Stimulated activated CD4-positive, alpha-beta T cell treated with anti-CD3 and anti-CD28 coated beads, Interleukin-2, amount 100 ng/mL, for 48 hours (primary cell): ENCODE measurements at places on chromosomes 1 and 21.

GRCh38 chr1:239337799-239338430, 48.5 kb upstream of the CHRM3 start:
- DNase-seq: no peak

GRCh38 chr1:41681331-41682098, 197.0 kb upstream of the EDN2 start:
- DNase-seq: no peak

GRCh38 chr1:53160924-53161378, 18.5 kb upstream of the SLC1A7 start:
- no peak for DNase-seq

DNA sequence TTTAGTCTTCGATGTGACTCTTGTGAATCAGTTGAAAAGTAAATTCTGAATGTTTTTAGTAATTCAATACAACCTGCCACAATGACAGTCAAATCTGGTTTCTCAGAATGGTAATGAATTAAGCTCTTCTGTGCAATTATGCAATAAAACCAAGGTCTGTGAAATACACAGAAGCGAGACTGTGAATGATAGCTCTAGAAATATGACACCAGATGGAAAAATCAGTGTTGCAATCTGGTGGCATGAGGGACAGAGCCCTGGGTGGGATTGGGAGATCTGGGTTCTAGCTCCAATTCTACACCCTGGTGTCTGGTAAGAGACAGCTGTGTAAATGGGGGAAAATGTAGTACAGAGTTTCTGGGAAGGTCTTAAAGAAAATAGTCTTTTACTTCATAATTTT, 586.4 kb upstream of the ZRANB2 start:
- DNase-seq: no peak

DNA sequence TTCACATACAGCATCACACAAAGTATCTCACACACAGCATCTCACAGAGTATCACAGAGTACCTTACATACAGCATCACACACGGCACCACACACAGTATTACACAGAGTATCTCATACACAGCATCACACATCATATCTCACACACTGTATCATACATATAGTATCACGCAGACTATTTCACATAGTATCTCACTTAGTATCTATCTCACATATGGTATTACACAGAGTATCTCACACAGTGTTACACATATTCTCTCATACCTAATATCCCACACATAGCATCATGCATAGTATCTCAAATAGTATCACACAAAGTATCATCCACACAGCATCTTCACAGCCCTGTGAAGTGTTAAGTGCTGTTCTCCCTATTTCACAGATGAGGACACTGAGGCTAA, 121.5 kb upstream of the RAB4A start:
- DNase-seq: no peak

- DNase-seq: no peak
Observed at GRCh38 chr1:54010415-54011117, 7.4 kb downstream of the LDLRAD1 start.

DNA sequence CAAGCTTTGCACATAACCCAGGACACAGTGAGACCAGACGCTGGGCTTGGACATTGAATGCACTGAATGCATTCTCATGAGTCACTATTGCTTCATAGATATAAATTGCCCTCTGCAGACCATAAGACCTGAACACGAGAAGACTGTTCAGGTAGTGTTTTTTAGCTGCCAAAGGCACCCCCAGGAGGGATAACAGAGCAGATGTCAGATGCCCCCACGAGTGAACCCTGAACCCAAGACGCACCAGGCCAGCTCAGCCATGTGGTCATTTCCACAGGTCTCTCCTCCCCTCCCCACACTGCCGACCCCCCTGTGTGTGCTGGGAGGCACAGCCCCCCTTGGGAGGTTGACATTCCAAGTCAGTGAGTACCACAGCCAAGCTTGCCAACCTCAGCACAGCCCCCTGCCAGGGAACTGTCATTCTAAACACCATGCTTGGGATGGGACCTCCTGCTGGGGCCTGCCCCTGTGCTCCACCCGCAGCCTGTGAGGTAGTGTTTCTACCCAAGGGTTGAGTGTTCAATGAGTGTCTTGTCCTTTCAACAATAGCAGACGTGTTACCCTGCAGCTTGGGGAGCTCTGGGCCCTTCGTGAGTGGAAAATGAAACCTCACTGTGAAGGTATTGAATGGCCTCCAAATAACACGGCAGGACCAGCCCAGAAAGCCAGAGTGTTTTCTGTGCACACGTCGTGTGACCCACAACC, 68.2 kb downstream of the PSMG1 start:
- no peak for DNase-seq

DNA sequence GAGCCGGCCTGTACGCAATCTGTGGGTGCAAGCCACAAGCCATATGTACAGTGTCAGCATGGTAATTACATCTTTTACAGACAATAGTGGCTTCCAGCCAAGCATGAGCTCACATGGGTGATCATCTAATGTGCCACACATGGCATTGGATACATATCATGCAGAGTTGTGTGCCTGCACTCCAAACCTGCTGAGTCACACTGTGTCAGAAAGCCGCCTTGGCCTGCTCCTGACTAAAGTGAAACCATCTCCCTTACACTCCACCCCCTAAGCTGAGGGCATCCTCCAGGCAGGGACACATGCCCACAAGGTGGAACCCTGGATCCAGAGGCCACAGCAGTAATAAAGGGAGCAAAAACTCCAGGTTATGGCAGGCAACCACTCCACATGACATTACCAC, 72.5 kb downstream of the KCNT2 start:
- no peak for DNase-seq

GRCh38 chr1:62045574-62045973, 149.1 kb upstream of the L1TD1 start:
- DNase-seq: no peak

- DNase-seq: no peak
Observed at GRCh38 chr1:203675596-203676347, 49.1 kb downstream of the ATP2B4 start.

DNA sequence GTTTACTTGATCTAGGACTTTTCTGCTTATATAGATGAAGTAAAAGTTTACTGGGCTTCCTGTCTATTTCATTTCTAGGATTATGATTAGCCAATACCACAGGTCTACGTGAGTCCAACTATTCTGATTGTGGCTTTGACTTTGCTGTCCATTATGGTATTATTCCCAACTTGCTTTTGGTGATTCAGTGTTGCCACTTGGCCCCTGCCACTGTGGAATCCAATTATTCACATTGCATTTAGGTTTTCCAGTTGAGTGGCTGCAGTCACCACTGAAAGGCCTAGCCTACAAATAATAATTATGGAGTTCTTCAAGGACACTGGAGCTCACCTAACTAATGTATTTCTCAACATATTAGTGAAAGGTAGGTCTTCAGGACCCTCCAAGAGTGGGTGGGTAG, 574.3 kb upstream of the USP24 start:
- no peak for DNase-seq

DNA sequence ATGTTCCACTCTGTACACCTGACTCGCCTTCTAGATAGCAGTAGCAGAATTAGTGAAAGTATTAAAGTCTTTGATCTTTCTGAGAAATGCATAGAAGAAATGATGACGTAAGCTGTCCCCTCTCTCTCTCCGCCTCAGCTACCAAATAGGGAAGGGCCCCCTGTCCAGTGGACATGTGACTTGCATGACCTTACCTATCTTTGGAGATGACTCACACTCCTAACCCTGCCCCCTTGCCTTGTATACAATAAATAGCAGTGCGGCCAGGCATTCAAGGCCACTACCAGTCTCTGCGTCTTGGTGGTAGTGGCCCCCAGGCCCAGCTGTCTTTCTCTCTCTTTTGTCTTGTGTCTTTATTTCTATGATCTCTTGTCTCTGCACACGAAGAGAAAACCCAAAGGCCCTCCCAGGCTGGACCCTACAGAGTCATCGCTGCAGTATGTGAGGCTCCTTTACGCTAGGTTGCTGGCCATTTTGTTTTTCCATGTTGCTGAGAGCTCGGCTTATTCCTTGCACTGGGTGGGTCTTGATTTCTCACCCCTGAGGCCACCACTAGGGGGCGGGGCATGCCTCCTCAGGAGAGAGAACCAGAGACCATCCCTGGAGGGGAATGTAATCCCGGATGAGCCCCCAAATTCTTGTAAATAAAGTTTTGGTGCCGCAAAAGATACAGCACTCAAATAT, 16.0 kb upstream of the ZBTB8B start:
- DNase-seq: no peak

GRCh38 chr1:231093156-231093922, 53.3 kb upstream of the FAM89A start:
- DNase-seq: no peak

DNA sequence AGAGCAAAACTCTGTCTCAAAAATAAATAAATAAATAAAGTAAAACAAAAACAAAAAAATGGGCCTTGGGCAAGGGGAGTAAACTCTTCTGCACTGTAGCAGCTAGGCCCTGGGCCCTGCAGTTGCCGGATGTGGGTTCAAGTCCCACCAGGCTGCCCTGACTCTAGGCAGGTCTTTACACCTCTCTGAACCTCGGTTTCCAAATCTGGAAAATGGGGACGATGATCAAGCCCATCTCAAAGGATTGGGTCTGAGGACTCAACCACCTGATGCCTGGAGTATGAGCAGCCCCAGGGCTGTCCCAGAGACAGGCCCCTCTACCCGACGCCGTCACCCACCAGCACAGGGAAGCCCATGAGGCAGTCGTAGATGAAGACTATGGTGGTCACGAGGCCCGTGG, 7.5 kb downstream of the GPR153 start:
- DNase-seq: no peak

GRCh38 chr1:240385985-240386978, 225.7 kb downstream of the GREM2 start:
- no peak for DNase-seq

DNA sequence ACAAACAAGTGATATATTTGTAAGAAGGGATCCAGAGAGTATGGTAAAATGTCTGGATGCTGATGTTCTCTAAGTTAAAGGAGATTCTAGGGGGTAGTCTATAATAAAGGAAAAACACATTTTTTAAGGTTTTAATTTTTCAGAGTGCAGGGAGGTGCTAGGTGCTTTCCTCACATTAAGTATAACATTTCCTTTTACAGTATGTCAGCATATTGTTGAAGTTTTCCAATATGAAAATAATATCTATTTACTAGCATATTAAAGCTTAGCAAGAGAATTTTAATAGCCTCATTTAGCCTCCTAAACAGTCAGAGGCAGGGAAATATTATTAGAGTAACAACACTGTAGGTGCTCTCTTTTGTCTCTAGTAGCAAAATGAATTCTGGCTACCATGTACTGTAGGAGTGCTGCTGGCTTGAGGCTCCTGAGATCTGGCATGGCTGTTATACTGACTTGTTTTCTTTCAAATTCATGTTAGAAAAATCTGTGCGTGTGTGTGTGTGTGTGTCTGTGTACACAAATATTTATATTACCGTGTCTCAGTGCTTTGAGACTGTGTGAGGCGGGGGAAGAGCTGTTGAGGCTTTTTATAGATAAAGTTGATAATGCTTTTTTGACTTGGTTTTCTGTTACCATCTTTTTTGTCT, 71.0 kb downstream of the POU2F1 start:
- DNase-seq: no peak

DNA sequence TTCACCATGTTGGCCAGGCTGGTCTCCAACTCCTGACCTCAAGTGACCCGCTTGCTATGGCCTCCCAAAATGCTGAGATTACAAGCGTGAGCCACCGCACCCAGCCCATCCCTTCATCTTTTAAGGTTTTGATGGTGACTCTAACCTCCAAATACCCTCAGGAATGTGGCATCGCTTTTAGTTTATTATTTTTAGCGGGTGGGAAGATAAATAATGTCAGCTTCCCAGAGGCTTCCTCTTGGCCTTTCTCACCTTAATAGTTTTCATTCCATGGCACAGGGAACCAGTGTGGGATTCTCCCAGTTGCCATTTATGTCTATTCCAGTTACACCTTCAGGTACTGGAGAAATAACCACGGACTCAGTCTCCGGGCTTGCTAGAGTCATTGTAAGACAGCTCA, 92.1 kb upstream of the LRRN2 start:
- DNase-seq: no peak

- DNase-seq: no peak
Observed at GRCh38 chr1:218570456-218570855, 225.3 kb downstream of the TGFB2 start.

DNA sequence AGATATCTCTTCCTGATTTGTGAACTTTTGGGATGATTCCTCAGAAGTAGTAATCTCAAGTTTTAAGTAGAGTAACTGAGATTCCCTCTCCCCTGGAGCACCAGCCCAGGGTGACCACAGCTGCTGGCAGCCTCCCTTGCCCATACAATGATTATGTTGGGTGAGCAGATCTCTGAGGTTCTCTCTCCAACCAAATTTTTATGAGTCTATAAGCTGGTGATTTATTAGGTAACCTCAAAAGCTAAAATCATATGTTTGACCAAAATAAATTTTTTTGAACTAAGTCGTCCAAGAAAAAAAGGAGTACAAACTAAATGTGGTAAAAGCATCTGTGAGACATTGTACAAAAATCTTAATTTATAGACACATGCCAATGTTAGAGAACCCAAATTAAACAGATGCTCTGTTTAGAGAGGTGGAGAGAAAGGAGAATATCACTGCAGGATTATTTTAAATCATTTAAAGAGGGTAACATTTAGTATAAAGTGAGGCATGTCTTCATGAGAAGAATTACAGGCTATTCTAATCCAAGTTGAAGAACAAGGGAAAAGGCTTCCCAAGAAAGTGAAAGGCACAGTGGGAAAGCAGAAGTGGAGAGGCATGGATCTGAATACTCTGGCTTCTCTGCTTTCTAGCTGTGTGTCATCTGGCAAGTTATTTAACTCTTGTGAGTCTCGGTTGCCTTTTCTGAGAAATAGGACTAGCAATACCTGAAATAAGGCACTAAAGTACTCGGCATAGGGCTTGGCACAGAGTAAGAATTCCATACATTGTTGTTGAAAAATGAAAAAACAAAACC, 2.5 kb downstream of the AKNAD1 start:
- DNase-seq: no peak
